Coronary artery (tissue), 2 donors: ENCODE measurements at places on chromosomes 6 and 20.

- DNase-seq = no peak
These were observed 110.9 kb downstream of the HFE start for GRCh38 chr6:26197933-26198721.

DNA sequence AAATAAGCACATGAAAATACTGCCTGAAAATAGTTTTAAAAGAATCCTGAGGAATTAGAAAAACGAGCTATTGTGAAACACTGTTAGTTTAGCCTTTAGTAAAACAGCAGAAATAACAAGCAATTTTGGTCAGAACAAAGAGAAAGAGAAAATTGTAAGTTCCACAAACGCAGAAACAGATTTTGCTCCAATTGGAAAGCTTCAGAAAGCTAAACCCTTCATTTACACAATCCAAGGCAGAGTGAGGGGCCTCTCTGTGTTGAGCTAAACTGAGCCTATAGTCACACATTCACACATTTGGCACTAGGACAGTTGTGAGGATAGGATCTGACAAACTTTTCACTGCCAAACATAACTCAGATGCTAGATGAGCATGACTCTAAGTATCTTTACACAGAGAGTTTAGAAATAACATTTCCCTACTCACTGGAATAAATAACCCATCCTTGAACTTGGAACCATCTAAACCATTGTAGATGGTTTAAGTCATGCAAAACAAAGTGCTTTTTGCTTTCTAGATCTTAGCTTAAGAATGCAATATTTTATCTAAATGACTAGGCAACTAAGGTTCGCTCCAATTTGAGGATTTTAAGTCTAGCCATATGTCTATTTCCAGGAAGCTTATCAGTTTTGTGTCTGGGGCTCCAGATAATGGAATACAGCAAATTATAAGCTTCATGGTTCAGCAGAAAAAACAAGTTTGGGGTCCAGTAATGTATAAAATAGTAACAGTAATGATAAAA is 122.6 kb downstream of the SGK1 start:
- DNase-seq = no peak

GRCh38 chr20:23197836-23198235 is 111.7 kb upstream of the CD93 start:
- no peak for DNase-seq

DNA sequence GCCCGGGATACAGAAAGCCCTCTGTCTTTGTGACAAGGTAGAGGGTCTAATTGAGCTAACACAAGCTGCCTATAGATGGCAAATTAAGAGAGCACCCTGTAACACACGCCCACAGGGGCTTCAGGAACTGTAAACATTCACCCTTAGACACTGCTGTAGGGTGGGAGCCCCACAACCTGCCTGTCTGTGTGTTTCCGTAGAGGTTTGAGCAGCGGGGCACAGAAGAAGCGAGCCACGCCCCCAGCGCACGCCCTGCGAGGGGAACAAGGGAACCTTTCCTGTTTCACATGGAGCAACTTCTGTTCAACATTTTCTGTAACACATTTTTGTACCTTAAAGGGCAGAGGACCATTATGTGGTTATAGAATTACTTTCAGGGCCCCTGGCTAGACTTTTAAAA is 231.7 kb upstream of the EXOC2 start:
- no peak for DNase-seq

GRCh38 chr6:53629120-53629477 is 36.5 kb downstream of the KLHL31 start:
- no peak for DNase-seq

GRCh38 chr20:54162378-54163009 is 11.3 kb downstream of the CYP24A1 start:
- DNase-seq = no peak

DNA sequence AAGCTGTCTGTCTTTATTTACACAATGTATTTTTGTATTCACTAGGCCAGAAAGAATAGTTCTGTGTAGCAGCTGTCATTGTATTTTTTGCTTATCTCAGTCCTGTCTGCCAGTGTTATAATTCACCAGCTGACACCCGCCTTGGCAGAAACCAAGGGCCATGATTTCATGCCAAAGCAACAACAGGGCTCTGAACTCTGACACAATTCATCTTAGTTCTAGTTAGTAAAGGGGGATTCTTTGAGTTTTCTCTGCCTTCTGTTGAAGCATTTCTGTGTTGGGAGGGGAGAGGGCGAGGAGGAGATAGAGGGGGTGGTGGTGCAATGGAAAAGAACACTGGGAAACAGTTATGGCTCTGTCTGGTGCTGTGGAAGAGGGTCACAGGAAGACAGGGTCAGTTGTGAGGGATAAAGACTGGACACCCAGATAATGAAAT is 684.6 kb upstream of the MARCKS start:
- no peak for DNase-seq

GRCh38 chr6:121780325-121781321 is 345.2 kb downstream of the GJA1 start:
- DNase-seq = peak; percentile 84

DNA sequence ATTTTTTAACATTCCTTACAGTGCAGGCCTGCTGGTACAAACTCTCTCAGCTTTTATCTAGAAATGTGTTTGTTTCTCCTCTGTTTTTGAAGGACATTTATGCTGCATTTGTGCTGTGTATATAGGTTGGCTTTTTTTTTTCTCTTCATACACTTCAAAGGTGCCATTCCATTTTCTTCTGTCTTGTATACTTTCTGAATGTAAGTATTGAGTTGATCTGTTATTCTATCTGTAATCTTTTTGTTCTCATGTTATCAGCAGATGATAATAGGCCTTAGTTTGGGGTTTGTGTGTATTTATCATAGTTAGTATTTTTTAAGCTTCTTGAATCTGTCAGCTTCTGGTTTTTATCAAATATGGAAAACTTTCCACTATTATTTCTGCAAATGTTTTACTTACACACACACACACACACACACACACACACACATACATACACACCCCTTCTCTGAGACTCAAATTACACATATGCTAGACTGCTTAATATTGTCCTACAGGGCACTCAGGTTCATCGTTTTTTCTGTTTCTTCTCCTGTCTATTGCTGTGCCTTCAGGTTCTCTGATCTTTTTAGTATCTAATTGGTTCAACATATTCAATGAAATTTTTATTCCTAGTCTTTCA is 74.6 kb downstream of the RPP40 start:
- no peak for DNase-seq

GRCh38 chr20:4112481-4113421 is 97.4 kb upstream of the RNF24 start:
- DNase-seq = no peak

- DNase-seq = no peak
These were observed 6.7 kb downstream of the TGM3 start for GRCh38 chr20:2302384-2303060.

DNA sequence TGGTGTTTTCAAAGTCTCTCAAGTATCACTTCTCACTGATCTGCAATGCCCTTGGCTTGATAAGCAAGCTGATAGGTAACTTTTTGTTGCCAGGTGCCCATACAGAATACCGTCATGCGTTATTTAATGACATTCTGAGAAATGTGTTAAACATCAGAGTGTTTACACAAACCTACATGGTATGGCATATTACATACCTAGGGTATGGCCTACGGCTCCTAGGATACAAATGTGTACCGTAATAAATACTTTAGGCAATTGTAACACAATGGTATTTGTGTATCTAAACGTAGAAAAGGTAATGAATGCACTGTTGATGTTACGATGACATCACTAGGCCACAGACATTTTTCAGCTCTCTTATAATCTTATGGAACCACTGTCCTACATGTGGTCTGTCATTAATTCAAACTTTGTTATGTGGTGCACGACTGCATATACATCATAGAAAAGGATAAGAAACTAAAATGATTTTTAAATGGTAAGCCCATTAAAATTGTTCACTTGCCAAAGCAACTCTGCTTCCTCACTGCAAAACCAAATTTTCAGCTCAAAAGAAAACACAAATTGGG is 35.7 kb downstream of the CSNK2A1 start:
- DNase-seq = no peak

- no peak for DNase-seq
These were observed 62.2 kb downstream of the INSM1 start for GRCh38 chr20:20430066-20430465.

GRCh38 chr6:42224222-42225028 is 6.8 kb upstream of the MRPS10 start:
- no peak for DNase-seq

GRCh38 chr20:1383623-1384404 is 9.0 kb downstream of the FKBP1A start:
- DNase-seq = no peak

DNA sequence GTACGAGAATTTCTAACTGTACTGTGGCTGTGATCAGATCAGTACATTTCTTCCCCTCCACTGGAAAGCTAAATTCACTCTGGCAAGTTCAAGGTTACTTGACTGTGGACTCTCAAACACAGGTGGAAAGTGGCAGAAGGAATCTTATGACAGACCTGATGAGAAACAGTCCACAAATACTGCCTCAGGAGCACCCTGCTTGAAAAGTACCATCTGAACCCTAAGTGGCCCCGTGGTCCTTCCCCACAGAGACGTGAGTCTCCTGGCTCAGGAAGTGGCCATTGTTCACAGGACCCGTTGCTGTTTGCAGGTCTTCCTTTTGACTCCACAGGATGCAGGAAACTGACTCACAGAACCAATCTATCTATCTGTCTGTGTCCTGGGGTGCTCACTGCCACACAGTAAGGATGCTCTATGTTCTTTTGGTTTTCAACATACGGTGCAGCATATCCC is 47.5 kb upstream of the NHSL1 start:
- DNase-seq = no peak

DNA sequence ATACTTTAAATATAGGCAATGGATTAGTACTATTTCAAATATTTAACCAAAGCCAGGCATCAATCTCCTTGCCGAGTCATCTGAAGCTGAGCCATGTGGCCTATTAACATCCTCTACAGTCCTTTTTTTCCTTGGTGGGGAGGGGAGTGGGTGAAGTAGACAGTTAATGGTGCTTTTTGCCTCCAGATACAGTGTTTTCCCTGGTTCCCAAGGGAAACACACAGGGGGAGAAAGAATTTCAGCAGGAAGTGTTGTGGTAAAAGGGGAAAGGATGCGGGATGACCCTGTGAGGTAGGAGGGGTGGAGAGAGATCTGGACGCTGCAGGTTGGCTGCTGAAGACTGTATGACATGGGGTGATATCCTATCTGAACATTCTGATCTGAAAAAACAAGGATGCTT is 9.6 kb downstream of the CLDN20 start:
- DNase-seq = no peak

- no peak for DNase-seq
These were observed 11.5 kb upstream of the PREX1 start for GRCh38 chr20:48839154-48839917.

GRCh38 chr6:29559524-29560287 is at the start of gene UBD:
UBD (minus strand) TSS chr6:29559732; CDS start chr6:29559701, 31 bp downstream.
- DNase-seq = no peak

DNA sequence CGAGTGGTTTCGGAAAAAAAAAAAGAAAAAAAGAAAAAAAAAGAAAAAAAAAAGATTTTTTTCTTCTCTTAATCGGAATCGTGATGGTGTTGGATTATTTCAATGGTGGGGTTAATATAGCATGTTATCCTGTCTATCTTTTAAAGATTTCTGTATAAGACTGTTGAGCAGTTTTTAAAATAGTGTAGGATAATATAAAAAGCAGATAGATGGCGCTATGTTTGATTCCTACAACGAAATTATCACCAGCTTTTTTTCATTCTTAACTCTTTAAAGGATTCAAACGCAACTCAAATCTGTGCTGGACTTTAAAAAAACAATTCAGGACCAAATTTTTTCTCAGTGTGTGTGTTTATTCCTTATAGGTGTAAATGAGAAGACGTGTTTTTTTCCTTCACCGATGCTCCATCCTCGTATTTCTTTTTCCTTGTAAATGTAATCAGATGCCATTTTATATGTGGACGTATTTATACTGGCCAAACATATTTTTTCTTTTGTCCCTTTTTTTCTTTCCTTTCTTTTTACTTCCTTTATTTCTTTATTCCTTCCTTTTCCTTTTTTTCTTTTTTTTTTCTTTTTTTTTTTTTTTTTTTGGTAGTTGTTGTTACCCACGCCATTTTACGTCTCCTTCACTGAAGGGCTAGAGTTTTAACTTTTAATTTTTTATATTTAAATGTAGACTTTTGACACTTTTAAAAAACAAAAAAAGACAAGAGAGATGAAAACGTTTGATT is 3.6 kb downstream of the SOX4 start:
- DNase-seq = no peak

DNA sequence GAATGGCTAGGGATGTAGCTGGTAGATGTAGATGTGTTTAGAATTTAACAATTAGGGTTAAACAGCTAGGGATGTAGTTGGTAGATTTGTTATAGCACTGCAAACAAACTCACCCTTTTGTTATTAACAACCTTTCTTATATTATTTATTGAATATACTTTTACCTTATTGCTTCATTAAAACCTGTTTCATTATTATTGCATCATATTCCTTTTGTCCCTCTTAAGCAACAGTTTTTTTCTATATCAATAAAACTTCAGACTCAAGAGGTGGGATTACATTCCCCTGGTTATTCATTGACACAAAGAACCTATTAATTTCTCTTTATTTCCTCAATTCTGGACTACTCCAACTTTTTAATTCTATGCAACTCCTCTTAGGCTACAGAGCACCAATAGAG is 661.2 kb downstream of the EYS start:
- no peak for DNase-seq

DNA sequence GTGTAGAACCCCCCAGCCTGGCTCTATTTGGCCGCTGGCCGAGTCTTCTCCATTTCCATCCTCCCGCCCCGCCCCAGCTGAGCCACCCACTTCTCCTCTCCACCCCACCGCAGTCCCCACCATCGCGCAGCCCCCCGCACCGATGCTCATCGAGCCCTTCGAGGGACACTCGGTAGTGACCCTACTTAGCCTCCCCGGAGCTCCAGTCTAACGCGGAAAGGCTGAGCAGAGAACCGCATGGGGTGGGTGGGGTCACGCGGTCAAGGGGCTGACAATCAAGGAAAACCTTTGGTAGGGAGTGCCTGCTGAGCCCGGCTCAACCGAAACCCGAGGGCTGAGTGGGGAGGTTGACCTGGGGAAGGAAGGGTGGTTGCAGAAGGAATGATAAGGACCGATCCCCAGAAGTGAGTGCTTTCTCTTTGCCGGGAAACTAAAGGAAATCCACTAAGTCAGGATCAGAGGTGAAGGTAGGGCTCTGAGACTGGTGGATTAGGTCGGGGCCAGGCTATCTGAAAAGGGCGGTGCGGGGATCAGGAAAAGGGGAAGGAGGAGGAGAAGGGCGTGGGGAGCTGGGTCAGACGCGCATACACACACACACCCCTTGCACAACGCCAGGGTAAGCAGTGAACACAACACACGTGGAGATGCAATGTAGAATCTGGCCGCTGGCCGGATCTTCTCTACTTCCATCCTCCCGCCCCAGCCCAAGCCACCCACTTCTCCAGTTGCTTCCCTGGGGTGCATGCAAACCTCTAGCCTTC is 49.8 kb downstream of the CPXM1 start:
- DNase-seq = peak; percentile 78
